ENCODE measurements at places on chromosomes 2 and 18. TPM values are rescaled to one million over a fixed set of nuclear protein-coding genes. Genes with fewer than 3 reads are reported as not detected.

Gene PLCD4
- total RNA-seq, result 0.43 TPM

- DNase-seq, result no peak
Observed at GRCh38 chr2:147137711-147138110, 707.1 kb upstream of the ACVR2A start.

- no peak for DNase-seq
Observed at GRCh38 chr2:98348066-98348561, 1.9 kb downstream of the CNGA3 start.

- DNase-seq, result no peak
Observed at GRCh38 chr2:98412751-98413458, 31.8 kb upstream of the INPP4A start.

DNA sequence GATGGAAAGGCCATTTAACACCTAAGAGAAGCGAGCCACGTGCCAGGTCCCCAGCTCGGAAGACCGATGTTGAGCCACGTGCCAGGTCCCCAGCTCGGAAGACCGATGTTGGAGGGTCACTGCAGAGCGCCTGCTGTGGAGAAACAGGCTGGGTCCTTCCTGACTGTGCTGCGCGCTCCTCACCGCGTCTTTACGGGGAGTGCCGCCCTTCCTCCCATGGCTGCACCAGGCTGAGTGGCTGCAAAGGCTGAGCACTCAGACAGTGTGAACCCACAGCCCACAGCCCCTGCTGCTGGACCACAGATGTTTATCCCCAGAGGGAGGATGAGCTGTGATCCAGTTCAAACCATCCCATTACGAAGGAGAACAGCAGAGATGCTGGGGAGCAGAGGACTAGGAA is 55.7 kb downstream of the RTP5 start:
- no peak for DNase-seq

GRCh38 chr2:238739668-238740067 is 108.2 kb upstream of the TWIST2 start:
- DNase-seq, result no peak

DNA sequence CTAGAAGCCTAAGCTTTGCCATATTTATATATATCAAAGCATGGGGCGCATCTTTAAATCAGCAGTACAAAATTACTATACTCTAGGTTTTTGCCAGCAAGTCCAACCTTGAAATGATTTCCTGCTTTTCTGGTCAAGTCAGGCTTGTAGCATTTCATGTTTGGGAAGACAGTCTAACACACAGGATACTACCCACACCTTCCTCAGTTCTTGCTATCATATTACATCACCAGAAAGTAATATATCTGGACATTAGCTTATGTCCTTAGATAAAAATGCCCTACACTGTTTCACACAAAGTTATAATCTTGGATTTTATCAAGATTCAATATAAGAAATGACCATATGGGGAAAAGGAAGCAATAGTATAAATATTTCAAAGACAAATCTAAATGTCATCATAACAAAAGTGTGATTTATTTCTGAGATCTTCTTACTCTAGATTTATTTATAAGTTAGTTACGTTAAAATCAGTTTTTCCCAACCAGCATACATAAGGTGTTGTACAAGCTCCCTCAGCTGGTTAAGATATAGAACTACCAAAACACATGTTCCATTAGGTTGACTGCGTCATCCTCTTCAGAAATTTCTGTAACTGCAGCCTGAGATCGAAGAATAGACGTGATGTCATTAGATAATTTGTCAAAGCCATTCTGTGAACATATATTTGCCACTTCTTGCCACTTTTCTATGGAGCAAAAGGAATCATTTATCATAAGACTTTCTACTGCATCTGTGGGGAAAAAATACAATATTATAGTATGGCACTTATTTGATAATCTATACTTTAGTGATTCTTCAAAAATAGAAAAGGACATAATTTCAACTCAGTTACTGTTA is 56.6 kb downstream of the CLHC1 start:
- DNase-seq, result no peak

DNA sequence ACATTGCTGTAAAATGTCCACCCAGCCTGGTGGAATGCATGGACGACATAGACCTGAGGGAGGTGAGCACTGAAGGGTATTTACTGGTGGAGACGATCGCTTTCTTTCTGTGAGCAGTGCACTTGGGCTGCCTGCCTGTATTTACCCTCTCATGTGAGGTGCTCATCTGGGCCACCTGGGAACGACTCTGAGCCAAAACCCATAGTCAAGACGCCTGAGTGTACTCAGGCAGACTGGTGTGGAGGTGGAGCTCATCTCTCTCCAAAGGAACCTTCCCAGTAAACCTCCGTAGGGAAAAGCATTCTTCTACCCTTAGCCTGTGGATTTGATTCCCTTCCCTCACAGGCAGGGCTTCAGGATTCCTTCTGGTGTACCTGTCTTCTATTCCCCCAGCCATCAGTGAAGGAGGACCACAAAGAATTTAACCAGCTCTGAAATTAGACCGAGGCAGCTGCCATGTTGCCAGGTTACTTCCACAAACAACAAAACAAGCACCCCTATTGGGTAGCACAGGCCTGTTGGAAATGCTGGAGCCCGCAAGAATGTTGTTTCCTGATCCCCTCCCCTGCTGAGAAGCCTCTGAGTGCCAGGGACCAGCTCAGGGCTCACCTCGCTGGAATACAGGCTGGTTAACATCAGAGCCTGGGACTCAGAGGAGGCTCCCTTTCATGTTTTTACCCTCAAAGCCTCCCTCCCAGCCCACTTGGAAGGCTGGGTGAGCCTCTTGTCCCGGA is 47.5 kb upstream of the TXNDC2 start:
- no peak for DNase-seq

- no peak for DNase-seq
Observed at GRCh38 chr2:75605770-75606529, 40.6 kb upstream of the MRPL19 start.

GRCh38 chr2:46394649-46395510 is 84.5 kb upstream of the TMEM247 start:
- DNase-seq, result no peak

DNA sequence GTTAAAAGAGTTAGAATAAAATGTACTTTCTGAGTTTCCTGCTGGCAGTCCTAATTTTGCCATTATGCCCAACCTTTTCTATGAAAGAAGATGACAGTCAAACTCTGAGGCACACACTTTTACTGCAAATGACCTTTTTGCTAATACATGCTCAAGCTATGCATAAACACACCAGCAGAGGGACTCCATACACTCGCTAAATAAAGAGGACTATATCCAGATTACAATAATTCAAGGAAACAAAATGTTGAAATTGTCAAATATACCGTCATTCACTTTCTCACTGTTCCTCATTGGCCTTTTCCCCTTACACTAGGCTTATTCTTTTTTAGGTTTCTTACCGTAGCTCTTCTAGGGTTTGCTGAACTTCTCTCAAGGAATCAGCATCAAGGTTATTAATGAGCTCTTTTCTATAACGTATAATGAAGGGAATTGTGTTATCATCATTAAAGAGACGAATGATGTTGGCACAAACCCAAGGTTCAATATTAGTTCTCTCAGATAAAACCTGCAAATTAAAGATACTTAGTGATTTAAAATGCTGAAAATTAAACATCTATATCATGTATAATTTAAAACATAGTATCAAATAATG is 25.7 kb downstream of the SRBD1 start:
- no peak for DNase-seq

DNA sequence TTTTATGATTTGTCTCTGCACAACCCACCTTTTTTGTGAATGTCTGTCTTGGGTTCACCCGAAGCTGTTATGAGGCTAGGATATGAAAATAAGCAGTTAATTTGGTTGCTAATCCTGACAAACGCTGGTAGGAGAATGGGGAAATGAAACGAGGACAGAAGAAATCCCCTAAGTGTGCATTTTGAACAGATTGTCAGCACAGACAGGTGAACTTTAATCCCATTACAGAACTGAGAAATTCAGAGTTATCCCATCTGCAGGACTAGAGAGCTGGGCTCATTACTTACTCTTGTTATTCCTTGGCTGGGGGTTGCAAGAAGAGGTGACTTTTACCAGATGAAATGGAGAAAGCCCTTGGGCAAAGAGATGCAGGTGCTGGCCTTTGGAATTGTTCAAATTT is 123.3 kb upstream of the NYAP2 start:
- no peak for DNase-seq
